Upper lobe of right lung (tissue), 1 donor: ENCODE measurements at places on chromosomes 12 and 14. TPM values are rescaled to one million over a fixed set of nuclear protein-coding genes. Genes with fewer than 3 reads are reported as not detected.

GRCh38 chr12:106079148-106079738 lies 59.5 kb downstream of the NUAK1 start:
- no peak overlapping the region for H3K4me3 ChIP-seq
- no peak for DNase-seq
- peaks cover 33% of the 10 kb centered on the region for H3K36me3 ChIP-seq
- no peaks in the 10 kb centered on the region for H3K27me3 ChIP-seq
- no peak overlapping the region for H3K27ac ChIP-seq

- no peak overlapping the region for H3K4me3 ChIP-seq
- peaks cover 5% of the 10 kb centered on the region for H3K27me3 ChIP-seq
- no peaks in the 10 kb centered on the region for H3K36me3 ChIP-seq
Measured at GRCh38 chr14:97282210-97283004, 485.2 kb downstream of the VRK1 start.

- H3K27me3 ChIP-seq = no peaks in the 10 kb centered on the region
- no peaks in the 10 kb centered on the region for H3K36me3 ChIP-seq
- no peak for DNase-seq
Measured at GRCh38 chr12:15851045-15851620, 31.1 kb upstream of the STRAP start.

DNA sequence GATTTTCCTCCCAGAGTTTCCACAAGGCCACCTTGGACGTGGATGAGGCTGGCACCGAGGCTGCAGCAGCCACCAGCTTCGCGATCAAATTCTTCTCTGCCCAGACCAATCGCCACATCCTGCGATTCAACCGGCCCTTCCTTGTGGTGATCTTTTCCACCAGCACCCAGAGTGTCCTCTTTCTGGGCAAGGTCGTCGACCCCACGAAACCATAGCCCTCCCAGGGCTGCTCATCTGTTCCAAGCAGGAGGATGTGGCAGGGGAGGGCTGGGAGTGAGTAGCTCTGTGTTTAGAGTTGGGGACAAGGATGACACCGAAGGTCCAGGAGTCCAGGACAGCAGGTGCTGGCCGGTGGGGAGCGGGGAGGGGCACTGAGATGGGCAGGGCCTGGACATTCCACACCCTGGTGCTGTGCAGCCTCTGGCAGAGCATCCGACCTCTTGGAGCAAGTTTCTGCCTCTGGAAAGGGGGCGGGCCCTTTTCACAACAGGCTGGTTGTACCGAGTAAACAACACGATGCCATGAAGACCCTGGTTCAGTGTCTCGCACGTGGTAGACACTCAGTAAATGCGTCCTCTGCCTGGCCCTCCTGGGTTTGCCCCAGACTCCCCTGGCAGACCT lies 8.2 kb downstream of the SERPINA4 start:
- H3K36me3 ChIP-seq = no peaks in the 10 kb centered on the region
- no peak overlapping the region for H3K4me3 ChIP-seq
- H3K27me3 ChIP-seq = no peaks in the 10 kb centered on the region
- H3K4me1 ChIP-seq = no peaks in the 10 kb centered on the region
- no peak overlapping the region for H3K27ac ChIP-seq
- no peak for DNase-seq

GRCh38 chr14:39847852-39848251 lies 415.6 kb upstream of the FBXO33 start:
- no peaks in the 10 kb centered on the region for H3K27me3 ChIP-seq
- DNase-seq = no peak

- H3K27me3 ChIP-seq = no peaks in the 10 kb centered on the region
- H3K4me3 ChIP-seq = peak overlapping the region; percentile 90
- H3K27ac ChIP-seq = peak overlapping the region; percentile 99
- DNase-seq = no peak
- H3K36me3 ChIP-seq = peaks cover 32% of the 10 kb centered on the region
Measured at GRCh38 chr12:12720052-12720451, 2.9 kb downstream of the CDKN1B start.

DNA sequence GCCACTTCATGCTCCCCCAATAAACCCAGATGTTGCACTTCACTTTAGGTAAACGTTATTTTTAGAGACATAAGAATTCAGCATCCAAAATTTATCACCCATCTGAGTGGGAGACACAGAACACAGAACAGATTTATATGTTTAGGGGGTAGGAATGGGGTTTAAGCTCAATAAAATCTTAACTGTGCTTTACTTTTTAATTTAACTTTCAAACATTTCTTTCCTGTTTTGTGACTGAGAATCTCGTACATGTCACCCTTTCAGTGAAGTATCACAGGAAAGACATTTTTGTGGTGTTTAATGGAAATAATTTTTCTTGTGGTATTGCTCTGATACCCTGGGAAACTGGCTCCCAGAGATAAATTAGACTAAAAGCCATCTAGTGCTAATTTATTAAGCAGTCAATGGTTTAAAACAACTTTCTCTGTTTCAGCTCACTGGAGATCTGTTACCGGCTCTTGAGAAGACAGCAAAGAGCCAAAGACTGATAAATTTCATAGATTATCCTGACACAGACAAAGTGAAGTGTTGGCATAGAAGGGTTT lies 148.0 kb upstream of the BMP4 start:
- DNase-seq = no peak
- H3K27ac ChIP-seq = no peak overlapping the region
- no peaks in the 10 kb centered on the region for H3K36me3 ChIP-seq
- no peaks in the 10 kb centered on the region for H3K27me3 ChIP-seq
- no peaks in the 10 kb centered on the region for H3K4me1 ChIP-seq

- no peaks in the 10 kb centered on the region for H3K36me3 ChIP-seq
- H3K27ac ChIP-seq = no peak overlapping the region
- DNase-seq = no peak
- H3K27me3 ChIP-seq = no peaks in the 10 kb centered on the region
Measured at GRCh38 chr12:107818984-107819383, 44.5 kb downstream of the ASCL4 start.

DNA sequence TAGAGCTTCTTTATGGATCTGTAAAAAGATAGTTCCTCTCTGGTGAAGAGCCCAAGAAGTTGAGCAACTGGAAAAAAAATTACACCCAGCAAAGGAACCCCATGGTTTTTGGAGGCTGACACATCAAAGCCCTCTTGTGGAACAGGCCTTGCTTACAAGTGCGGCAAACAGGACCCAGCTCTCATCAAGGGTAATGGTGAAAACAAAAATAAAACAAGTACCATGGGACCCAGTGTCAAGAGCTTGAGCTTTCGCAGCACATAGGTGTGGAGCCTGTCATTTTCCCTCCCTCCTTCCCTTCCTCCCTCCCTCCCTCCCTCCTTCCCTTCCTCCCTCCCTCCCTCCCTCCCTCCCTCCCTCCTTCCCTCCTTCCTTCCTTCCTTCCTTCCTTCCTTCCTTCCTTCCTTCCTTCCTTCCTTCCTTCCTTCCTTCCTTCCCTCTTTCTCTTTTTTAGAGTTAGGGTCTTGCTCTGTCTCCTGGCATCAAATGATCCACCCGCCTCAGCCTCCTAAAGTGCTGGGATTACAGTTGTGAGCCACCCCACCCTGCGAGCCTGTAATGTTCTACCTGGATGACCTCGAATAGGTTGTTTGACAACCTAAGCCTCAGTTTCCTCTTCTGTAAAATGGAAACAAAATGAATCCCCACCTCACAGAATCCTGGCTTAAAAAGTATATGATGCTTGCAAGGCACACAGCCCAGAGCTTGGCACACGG lies 114.3 kb upstream of the RPH3A start:
- no peaks in the 10 kb centered on the region for H3K36me3 ChIP-seq
- H3K27ac ChIP-seq = no peak overlapping the region
- H3K4me3 ChIP-seq = no peak overlapping the region
- H3K27me3 ChIP-seq = no peaks in the 10 kb centered on the region
- DNase-seq = no peak

- DNase-seq = no peak
- no peaks in the 10 kb centered on the region for H3K4me1 ChIP-seq
- H3K4me3 ChIP-seq = no peak overlapping the region
- no peaks in the 10 kb centered on the region for H3K27me3 ChIP-seq
- H3K36me3 ChIP-seq = no peaks in the 10 kb centered on the region
- H3K27ac ChIP-seq = no peak overlapping the region
Measured at GRCh38 chr12:73220951-73221350, 948.8 kb downstream of the TRHDE start.

DNA sequence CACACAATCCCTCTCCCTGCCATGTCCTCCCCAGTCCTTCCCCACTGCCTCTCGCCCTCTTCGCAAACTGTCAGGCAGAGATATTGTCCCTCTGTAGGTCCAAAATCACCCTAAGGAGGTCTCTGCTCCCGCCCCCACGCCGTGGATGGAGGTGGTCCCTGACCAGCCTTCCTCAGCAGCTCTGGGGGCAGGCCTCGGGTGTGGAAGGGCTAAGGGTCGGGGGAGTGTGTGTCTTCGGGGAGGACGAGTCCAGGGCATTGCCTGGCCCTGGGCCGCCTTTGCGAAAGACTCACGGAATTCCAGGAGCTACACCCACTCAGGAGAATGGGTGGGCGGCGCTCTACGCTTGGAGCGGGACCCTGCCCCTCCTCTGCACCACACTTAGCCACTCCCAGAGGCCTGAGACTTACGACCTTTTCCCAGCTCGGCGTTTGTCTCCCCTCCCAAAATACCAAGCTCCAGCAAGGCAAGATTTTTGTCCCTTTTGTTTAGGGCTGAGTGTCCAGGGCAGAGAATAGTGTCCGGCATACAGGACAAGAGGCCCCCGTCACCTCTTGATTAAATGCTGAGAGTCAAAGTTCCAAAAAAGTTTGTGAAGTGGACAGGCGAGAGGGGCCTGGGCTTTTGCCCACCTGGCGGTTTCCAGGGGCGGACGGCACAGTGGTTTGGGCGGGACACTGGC lies 881 bp downstream of the PYGL start:
- H3K4me3 ChIP-seq = peak overlapping the region; percentile 67
- H3K36me3 ChIP-seq = no peaks in the 10 kb centered on the region
- DNase-seq = peak; percentile 79
- H3K27me3 ChIP-seq = no peaks in the 10 kb centered on the region
- peak overlapping the region; percentile 75 for H3K27ac ChIP-seq
- peaks cover 12% of the 10 kb centered on the region for H3K4me1 ChIP-seq

Gene SRRM4
- 0.12 TPM for total RNA-seq

Gene TSPAN11
- 7.8 TPM for total RNA-seq

Gene KRT78
- not detected for total RNA-seq

Gene DHRS7
- total RNA-seq = 69.3 TPM

Gene KRT4
- total RNA-seq = 6.8 TPM

Gene ARL1
- total RNA-seq = 78.9 TPM

Gene OTUB2
- 1.0 TPM for total RNA-seq
